Urinary bladder (tissue), 4 donors: ENCODE measurements at places on chromosomes 6 and 20. TPM values are rescaled to one million over a fixed set of nuclear protein-coding genes. Genes with fewer than 3 reads are reported as not detected.

- DNase-seq: no peak
Observed at GRCh38 chr20:59374261-59374660, 73.8 kb downstream of the EDN3 start.

- DNase-seq: no peak
Observed at GRCh38 chr20:51400051-51400926, 142.2 kb downstream of the NFATC2 start.

DNA sequence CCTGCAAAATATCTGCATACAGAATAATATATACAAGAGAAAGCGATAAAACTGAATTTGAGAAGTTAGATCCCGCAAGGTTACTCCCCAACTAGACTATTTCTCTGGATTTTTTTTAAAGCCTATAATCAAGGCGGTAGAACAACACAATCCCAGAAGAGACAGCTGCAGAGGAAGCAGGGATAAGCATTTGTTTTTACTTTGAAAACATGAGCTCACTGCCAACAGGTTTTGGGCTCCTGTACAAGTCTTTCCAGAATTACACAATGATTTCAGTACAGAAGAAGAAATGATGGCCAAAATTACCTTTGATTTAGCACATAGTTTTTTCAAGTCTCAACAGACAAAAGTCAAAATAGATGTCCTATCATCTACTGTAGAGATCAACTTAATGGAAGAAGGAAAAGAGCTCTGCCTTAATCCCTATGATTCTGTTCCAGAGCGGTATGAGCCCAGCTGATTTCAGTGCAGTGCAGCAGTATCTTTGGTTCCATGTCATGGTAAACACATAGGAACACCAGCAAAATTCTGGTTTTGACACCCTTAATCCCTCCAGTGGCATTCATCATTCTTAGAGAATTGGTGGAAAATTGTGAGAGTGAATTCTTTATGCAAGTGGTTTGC lies 304.3 kb downstream of the HDGFL1 start:
- DNase-seq: no peak

- DNase-seq: no peak
Observed at GRCh38 chr6:43016176-43016942, 2.3 kb downstream of the KLHDC3 start.

DNA sequence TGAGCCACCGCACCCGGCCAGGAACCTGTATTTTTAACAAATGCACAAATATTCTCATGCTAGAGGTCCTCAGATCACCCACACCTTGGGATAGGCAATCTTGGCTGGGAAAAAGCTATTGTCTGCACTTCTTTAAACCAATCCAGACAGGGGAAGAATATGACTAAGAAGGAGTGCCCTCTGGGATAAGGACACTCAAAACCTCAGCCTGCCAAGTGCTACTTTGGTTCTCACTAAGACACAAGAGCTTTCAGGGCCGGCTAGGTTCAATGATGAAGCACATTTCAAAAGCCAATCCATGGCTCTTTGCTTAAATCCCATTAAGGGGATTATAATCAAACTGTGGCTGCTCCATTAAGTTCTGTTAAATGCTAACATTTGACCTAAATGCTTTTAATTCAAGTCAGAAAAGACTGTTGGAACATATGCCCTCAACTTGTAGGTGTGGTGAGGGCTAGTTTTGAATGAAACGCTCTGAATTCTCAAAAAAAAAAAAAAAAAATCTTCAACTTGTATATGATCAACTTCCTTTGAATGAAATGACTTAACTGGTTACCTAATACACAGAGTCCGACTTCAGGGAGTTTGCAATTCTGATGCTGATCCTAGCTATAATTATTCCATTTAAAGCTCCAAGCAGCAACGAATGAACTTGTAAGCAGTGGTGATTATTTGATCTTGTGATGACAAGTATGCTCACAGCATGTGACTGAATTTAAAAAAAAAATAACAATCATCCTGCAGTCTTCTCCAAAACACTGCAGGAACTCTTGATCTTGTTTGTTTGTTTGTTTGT lies 56.6 kb downstream of the SLC23A2 start:
- DNase-seq: no peak

DNA sequence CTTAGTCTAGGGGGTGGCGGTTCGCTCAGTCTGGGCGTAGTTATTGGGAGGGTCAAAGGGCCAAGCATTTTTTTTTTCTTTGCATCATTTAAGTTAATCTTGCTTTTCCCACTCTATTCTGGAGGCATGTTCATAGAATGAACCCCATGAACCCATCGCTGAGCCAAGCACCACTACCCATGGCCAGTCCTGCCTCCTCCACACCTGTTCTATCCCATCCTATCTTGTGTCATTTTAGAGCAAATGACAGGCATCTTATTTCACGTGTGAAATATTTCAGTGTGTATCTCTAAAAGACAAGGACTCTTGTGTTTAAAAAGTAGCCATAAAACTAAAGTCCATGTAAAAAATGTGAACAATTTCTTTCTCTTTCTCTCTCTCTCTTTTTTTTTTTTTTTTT lies 13.9 kb downstream of the SRC start:
- no peak for DNase-seq

DNA sequence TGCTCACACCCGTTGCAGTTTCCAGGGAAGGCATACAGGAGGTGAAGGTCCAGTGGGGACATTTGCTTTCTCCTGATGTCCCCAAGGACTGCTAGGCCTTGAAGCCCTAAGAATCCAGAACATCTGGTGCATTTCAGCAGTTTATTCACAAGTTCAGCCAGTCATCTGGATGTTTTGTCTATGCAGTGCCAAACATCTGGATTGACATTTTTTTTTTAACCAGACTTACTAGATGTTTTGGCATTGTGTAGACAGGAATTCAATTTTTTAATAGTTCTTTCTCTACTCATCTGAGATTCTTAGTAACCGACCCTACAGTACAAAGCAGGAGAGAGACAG lies 256.2 kb downstream of the CLIC5 start:
- DNase-seq: no peak

DNA sequence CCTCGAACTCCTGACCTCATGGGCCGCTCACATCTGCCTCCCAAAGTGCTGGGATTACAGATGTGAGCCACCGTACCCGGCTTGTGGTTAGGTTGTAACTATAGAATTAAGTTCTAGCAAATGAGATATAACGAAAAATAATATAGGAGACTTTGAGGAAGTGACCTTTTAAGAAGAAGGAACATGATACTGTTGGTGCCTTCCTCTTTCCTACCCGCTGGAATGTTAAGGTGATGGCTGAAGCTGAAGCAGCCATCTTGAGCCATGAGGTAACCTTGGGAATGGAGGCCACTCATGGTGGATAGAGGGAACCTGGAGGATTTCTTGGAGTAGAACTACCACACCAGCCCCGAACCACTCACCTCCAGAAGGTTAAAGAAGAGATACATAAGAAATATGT lies 48.1 kb upstream of the MDGA1 start:
- no peak for DNase-seq

The FAM217A gene
- total RNA-seq: not detected

The HCK gene
- 8.3 TPM for total RNA-seq

The LHFPL5 gene
- total RNA-seq: not detected

The SLC17A5 gene
- total RNA-seq: 30.8 TPM
